ACHN (cell line): ENCODE measurements at places on chromosomes 6 and 20.

DNA sequence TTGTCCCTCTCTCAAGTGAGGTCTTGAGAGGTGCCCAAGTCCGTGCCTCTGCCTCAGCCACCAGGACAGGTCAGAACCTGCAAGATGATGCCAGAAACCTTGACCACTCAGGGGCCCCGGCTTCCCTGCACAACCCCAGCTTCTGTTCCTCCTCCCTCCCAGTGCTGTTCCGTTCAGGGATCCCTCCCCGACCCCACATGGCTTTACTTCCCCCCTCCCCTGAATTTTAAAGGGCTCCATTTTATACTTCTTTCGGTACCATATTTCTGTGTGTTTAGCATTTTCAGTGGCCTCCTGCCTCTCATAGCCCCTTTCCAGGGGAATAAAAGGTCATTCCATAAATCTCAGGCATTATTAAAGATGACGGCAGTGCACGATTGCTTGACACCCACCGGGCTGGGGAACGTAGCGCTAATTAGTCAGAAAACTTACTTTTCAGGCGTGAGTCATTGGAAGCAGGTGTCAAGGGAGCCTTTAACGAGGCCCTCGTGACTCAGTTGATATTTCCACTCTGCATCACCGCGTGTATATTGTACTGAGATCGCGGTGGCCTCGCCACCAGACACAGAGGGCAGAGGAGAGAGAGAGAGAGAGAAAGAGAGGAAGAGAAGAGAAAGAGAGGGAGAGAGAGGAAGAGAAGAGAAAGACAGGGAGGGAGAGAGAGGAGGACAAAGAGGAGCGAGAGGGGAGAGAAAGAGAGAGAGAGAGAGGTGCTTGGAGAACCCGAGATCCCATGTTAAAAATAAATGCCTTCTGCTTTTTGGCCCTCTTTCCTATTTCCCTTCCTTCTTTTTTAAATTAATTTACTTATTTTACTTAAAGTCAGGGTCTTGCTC is 21.3 kb downstream of the KCNG1 start:
- no peak for DNase-seq

DNA sequence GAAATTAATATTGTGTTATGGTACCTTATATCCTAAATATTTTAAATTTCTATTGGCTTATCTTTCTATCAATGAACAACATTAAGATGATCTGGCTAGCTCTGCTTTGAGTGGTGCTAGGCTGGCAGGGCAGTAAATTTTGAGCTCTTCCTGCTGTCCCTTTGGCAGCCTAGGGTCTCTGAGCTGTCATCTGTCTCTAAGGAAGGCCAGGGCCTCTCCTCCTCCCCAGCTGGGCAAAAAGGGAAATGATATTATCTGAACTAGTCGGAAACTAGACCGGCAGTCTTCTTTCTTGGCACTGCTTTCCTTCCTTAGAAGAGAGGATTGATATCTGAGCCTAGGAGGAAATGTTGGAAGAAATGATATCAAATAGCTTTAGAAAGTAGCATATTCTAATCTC is 176.7 kb upstream of the BTBD3 start:
- DNase-seq, result no peak

- no peak for DNase-seq
These were observed 149.5 kb downstream of the BFSP1 start for GRCh38 chr20:17381724-17382123.

- DNase-seq, result no peak
These were observed 13.9 kb upstream of the OCSTAMP start for GRCh38 chr20:46564241-46564957.

- no peak for DNase-seq
These were observed 809.4 kb upstream of the CITED2 start for GRCh38 chr6:140183881-140184280.

GRCh38 chr20:56843817-56844216 is 214.7 kb downstream of the TFAP2C start:
- DNase-seq, result no peak

DNA sequence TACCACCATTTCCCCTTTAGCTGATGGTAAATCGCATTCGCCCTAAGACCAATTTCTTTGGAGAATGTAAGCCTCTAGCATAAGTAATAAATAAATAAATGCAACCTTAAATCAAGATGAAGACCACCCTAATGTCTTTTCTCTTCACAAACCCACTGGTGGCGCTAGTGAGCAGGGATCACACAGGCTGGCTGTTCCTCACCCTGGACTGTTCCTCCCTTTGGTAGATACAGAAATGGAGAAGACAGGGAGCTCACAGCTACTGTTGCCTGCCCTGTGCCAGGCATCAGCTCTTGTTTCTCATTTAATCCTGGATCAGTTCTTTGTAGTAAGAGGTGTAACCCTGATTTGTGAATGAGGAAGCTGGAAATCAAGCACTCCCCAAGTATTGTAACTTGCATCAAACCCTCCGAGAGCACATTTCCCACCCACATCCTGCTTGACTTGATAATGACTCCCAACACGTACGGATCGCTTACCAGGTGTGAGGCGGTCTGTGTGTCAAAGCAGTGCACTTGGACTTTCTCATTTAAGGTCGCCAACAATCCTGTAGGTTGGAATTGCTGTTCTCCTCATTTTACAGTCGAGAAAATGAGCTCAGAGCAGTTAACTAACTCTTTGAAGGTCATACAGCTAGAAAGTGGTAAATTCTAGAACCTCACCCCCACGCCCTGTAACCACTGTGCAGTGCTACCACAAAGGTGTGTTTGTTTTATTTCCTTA is 236.1 kb downstream of the TSHZ2 start:
- DNase-seq, result no peak

GRCh38 chr6:69180361-69181067 is 545.4 kb downstream of the ADGRB3 start:
- DNase-seq, result no peak

DNA sequence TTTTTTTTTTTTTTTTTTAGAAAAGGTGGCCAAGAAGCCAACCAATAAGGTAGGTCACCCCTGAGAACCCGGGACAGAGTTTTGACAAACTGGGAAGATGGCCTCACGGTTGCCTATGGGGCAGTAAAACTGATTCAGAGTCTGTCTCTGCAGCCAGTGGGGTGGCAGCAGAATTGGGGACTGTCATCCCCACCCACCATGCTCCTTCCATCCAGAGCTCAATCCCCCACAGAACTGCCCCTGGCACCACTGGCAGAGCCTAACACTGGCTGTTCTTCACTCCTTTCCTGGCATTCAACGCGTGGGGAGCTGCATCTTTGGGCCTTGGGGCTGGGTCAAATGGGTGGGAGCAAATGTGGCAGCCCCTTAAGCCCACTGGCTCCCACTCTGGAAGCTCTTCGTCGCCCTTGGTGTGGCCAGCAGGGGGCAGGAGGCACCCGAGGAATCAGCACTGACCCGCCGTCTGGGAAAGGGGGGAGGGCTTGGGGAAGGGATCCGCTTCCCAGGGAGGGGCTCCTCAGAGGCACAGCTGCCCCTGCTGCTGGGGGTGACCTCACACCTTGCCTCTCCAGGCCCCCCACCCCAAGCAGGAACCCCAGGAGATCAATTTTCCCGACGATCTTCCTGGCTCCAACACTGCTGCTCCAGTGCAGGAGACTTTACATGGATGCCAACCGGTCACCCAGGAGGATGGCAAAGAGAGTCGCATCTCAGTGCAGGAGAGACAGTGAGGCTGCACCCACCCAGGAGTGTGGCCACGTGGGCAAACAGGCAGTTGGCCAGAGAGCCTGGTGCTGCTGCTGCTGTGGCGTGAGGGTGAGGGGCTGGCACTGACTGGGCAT is 10.4 kb downstream of the CD40 start:
- DNase-seq, result peak; percentile 29

GRCh38 chr20:52049001-52049731 is 142.4 kb downstream of the ZFP64 start:
- DNase-seq, result no peak

DNA sequence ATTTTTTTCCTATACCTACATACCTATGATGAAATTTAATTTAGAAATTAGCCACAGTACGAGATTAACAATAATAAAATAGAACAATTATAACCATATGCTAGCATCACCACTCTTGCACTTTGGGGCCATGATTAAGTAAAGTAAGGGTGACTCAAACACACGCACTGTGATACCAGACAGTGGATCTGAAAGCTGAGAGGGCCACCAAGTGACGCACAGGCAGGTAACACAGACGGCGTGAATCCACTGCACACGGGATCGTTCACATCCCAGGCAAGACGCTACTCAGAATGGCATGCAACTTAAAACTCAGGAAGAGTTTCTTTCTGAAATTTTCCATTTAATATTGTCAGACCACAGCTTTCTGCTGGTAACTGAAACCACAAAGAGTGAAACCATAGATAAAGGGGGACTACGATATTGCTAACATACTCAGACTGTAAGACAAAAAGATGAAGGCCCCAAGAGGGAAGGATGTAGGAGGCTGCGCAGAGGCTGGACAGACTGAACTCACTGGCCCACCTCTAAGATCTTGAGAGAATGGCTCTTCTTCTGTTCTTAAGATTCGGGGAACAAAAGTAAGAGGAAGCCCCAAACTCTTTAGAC is 17.9 kb downstream of the RRBP1 start:
- no peak for DNase-seq

DNA sequence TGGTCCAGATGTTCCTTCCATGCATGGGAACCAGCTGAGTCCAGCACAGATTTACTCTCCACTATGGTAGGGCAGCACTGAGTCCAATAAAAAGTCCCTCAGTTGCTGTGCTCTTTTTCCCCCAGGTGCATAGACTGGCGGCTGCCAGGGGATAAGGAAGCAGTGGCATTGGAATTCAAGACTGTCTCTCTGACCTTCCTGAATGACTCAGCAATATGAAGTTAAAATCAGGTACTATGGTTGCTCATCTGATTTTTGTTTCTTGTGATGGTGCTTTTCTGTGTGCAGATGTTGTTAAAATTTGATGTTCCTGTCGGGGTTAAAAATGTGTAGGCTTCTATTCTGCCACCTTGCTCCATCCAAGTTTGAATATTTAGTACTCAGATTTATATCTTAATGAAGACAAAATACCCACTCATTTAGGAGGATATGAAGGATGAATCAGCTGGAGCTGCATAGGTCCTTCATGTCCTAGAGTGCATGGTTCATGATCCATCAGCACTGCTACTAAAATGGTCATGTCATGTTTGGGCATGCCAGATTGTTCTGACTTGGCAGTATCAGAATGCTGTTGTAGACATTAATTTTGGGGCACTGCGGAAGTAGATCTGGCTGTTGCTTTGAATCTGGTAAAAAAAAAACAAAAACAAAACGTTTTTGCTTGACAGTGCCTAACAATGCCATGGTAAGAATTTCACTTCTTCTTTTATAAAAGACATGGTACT is 321.2 kb upstream of the MAP3K7 start:
- no peak for DNase-seq

- DNase-seq, result no peak
These were observed 12.7 kb downstream of the EXOC2 start for GRCh38 chr6:680251-680650.

GRCh38 chr6:157066781-157067491 is 256.4 kb downstream of the TMEM242 start:
- peak; percentile 6 for DNase-seq

- DNase-seq, result no peak
These were observed 88.8 kb upstream of the PRND start for GRCh38 chr20:4632876-4633275.

- no peak for DNase-seq
These were observed 26.9 kb upstream of the FUCA2 start for GRCh38 chr6:143538374-143538773.

DNA sequence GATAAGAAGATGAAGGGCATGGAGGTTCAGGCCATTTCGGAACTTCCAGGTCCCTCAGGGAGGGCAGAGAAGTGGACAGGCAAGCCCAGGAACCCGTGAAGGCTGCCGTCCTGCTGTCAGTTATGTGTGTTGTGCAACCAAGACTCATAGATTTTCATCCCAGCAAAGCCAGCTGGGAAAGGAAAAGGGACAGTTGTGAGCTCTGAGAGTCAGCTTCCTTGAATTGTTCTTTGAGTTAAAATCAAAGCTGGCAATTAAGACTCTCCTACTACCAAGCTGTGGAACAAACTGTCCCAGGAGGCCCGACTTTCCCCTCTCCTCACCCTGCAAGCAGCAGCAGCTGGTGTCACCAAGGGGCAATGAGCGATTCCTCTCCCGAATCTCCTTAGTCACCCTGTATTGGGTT is 46.3 kb upstream of the IYD start:
- no peak for DNase-seq

- no peak for DNase-seq
These were observed 110.0 kb downstream of the TSHZ2 start for GRCh38 chr20:53081916-53082863.

DNA sequence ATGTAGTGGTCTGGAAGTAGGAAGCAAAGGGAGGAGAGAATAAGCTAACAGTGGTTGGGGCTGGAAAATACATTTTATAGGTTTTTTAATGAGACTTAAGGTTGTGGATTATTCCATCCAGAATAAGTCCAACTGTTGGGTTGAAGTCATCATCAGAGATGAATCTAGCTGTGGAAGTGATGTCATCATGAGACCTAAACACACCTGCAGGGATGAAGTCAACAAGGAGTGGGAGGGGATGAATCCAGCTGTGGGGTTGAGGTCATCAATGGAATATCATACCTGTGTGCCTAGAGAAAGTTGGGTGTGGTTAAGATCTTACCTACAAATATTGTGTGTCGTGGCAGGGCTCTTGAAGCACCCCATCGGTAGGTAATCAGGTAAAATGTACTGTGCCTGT is 730.7 kb downstream of the RFPL4B start:
- DNase-seq, result no peak

GRCh38 chr6:90020746-90021145 is 126.5 kb downstream of the GJA10 start:
- no peak for DNase-seq

DNA sequence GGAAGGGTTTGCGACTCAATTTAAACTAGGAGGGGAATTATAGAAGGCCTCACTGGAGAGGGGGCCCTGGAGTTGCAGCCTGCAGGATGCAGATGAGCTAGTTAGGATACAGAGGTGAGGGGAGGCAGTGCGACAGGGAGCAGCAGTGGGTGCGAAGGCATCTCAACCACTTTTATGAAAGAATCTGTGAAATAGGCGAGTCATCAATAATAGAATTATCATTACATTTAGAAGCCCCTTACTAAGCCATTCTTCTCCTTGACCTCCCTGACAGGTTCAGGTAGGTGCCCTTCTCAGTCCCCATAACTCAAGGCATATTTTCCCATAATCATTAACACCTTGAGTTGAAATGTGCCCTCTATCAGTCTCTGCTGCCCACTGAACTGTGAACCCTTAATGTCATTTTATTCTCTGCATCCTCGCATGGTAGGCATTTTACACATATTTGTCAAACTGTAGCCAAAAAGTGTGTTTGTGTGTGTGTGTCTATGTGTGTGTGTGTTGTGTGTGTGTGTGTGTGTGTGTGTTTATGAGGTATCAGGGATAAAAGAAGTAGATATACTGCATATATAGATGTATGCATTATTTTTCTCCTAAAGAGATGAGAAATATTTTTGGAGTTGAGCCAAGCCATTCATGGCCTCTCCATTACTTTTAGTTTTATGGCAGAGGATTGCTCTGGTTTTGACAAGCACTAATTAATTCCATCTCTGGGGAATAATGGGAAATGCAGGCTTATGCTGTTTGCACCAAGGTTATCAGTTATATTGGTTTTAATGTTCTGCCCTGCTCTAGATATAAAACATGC is 898.8 kb downstream of the KIF16B start:
- no peak for DNase-seq

- DNase-seq, result no peak
These were observed 111.8 kb downstream of the PERP start for GRCh38 chr6:137995371-137995770.
